Occipital lobe (tissue), 3 donors: ENCODE measurements at places on chromosomes 16 and 17. TPM values are rescaled to one million over a fixed set of nuclear protein-coding genes. Genes with fewer than 3 reads are reported as not detected.

- no peak for DNase-seq
These were observed 4.7 kb downstream of the SLC12A3 start for GRCh38 chr16:56869513-56870275.

DNA sequence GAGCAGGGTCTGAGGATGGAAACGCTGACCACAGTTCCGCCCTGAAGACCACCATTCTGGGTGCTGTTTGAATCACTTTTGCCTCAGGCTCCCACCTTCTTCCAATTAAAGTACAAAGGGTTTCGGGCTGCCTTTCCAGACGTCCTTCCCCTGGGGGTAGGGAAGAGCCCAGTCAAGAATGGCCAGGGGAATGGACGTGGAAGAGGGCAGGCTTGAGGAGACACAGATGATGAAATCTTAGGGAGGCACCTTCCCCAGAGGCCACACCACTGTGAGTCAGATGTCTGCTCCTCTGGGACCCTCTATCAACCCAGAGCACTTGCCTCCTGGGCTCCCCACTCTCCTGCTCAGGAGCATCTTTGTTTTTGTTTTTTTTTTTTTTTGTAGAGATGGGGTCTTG, 27.5 kb upstream of the MTSS2 start:
- no peak for DNase-seq

- no peak for DNase-seq
These were observed 152.6 kb upstream of the CDC42EP4 start for GRCh38 chr17:73464447-73464846.

GRCh38 chr17:80878876-80879722, 112.5 kb upstream of the CHMP6 start:
- no peak for DNase-seq

GRCh38 chr17:33945646-33946546, 309.2 kb upstream of the CCL2 start:
- no peak for DNase-seq

- DNase-seq = no peak
These were observed 67.1 kb downstream of the ABCC1 start for GRCh38 chr16:16016388-16016964.

GRCh38 chr16:13194766-13195165, 293.4 kb downstream of the SHISA9 start:
- DNase-seq = no peak

FNDC8 gene
- total RNA-seq = not detected

PRDM7 gene
- total RNA-seq = not detected

ACSM5 gene
- 0.78 TPM for total RNA-seq

AP1G1 gene
- total RNA-seq = 119 TPM
